ENCODE measurements at places on chromosomes 11 and 22.

- H3K27me3 ChIP-seq: no peaks in the 10 kb centered on the region
- DNase-seq: no peak
- H3K36me3 ChIP-seq: peaks cover 37% of the 10 kb centered on the region
- no peaks in the 10 kb centered on the region for H3K4me1 ChIP-seq
Measured at GRCh38 chr22:46219636-46220035, 30.5 kb downstream of the CDPF1 start.

DNA sequence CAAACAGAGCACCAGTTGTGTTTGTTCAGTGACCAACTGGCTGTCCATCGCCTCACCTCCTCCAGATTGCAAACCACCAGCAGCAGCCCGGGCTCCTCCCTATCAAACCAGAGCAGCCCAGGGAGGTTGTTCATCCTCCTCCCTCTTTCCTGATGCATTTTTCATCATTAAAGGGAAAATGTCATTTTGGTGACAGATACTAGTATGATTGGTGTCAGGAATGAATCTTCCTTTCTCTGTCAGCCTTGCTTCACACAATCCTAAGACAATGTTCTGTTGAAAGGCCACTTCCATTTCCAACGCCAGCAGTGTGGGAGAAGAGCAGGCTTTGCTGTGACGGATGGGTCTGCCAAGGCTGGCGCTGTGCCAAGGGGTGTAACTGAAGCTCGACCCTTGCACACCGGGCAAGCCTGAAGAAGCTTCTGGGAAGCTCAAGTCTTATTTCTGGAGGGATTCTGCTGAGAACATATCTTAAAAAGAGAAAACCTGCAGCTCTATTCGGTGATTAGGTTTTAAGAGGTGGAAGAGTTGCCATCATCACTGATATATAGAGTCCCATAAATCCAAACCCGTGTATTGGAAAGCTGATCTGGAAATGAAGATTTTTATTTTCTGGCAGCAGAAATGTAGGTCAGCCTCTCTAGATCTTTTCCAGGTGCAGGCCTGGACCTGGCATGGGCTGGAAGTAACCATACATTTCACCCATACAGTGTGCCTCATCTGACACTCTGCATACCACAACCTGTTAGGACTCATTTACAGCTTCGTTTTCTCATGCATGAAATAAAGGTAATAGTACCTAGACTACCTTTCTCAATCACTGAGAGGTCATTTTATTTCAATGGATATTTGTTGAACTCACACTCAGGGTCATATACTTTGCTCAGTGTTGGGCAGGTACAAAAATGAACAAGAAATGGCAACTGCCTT is 524.5 kb downstream of the NTM start:
- no peaks in the 10 kb centered on the region for H3K27me3 ChIP-seq
- H3K4me3 ChIP-seq: no peak overlapping the region

- no peak overlapping the region for H3K27ac ChIP-seq
- no peaks in the 10 kb centered on the region for H3K27me3 ChIP-seq
- no peak overlapping the region for H3K4me3 ChIP-seq
- peaks cover 3% of the 10 kb centered on the region for H3K36me3 ChIP-seq
Measured at GRCh38 chr22:50576070-50576469, 2.2 kb downstream of the CPT1B start.

DNA sequence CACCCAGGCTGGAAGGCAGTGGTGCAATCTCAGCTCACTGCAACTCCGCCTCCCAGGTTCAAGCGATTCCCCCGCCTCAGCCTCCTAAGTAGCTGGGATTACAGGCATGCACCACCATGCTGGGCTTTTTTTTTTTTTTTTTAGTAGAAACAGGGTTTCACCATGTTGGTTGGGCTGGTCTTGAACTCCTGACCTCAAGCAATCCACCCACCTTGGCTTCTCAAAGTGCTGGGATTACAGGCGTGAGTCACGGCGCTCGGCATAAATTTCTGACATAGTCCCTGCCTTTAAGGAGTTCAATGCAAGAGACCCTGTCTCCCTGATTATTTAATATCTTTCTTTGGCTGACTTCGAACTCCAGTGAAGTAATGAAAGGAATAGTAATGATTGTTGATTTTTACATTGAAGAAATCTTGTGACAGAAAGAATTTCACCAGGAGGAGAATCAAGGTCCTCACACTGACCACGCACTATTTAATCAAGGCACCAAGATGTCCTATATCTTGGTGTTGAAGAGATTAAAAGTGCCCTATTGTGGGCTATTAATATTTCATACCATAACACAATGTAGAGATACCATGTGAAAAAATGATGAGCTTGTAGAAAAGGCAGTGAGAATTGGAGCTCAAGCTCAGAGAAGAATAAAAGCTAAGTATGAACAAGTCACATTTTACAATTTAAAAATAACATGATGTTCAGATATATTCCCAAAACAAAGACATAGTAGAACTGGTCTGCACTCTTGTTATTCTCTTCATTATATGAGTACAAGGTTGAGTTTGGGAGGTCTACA is 71.6 kb upstream of the BLID start:
- H3K4me3 ChIP-seq: no peak overlapping the region
- H3K27me3 ChIP-seq: no peaks in the 10 kb centered on the region
- H3K36me3 ChIP-seq: no peaks in the 10 kb centered on the region
- H3K27ac ChIP-seq: no peak overlapping the region
- peaks cover 17% of the 10 kb centered on the region for H3K4me1 ChIP-seq

DNA sequence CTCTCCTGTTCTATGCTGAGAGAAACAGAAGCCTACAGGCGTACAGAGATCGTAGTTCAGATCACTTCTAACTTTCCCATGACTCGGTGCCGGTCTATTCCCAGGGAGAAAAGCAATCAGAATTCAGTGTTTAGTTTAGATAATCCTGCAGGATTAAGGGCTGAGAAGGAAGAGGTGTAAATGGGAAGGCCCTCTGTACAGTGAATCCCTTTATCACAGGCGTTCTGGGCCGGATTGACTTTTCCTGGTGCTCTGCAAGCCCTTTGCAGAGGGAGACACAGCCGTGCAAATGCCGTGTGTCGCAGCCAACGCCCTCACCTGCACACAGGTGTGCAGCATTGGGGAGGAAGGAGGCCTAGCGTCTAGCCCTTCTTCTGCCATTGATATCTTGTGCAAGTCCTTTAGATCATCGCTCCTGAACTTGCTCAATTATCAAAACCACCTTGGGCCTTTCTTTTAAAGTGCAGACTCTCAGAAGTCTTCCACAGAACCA is 90.6 kb downstream of the DSCAML1 start:
- no peak for DNase-seq
- H3K27ac ChIP-seq: no peak overlapping the region
